Lung (tissue), 17 donors: ENCODE measurements at places on chromosomes 7 and 10. TPM values are rescaled to one million over a fixed set of nuclear protein-coding genes. Genes with fewer than 3 reads are reported as not detected.

DNA sequence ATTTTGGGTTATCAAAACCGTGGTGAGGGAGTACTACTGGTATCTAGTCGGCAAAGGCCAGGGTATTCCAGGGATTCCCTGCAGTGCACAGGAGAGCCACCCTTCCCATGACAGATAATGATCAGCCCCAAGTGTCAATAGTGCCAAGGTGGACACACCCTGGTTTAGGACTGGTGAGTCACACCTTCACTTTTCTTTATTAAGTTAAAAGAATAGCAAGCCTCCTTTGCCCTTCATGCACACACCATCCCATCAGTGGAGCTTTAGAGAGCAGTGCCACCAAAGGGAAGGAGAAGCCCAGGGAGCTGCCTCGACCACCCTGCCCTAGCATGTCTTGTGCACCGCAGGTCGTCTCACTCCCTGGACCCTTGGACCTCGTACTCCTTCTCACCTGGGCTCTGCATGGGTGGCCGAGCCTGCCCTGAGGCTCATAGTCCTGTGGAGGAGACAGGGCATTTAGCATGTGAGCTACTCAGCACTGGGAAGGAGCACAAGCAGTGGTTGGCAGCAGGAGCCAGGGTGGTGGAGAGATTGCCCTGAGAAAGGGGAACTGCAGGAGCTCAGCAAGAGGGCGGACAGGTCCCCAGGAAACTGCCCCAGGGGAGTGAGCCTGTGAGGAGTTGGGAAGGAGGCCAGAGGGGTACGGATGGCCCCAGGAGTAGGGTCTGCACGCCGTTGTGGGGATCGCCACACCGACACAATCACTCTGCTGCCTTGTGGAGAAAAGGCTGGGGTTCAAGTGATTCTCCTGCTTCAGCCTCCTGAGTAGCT lies 17.4 kb downstream of the UBE2D4 start:
- no peaks in the 10 kb centered on the region for H3K27me3 ChIP-seq
- H3K4me1 ChIP-seq, result peaks cover 7% of the 10 kb centered on the region
- no peak overlapping the region for H3K27ac ChIP-seq
- no peak for DNase-seq
- peaks cover 17% of the 10 kb centered on the region for H3K36me3 ChIP-seq

DNA sequence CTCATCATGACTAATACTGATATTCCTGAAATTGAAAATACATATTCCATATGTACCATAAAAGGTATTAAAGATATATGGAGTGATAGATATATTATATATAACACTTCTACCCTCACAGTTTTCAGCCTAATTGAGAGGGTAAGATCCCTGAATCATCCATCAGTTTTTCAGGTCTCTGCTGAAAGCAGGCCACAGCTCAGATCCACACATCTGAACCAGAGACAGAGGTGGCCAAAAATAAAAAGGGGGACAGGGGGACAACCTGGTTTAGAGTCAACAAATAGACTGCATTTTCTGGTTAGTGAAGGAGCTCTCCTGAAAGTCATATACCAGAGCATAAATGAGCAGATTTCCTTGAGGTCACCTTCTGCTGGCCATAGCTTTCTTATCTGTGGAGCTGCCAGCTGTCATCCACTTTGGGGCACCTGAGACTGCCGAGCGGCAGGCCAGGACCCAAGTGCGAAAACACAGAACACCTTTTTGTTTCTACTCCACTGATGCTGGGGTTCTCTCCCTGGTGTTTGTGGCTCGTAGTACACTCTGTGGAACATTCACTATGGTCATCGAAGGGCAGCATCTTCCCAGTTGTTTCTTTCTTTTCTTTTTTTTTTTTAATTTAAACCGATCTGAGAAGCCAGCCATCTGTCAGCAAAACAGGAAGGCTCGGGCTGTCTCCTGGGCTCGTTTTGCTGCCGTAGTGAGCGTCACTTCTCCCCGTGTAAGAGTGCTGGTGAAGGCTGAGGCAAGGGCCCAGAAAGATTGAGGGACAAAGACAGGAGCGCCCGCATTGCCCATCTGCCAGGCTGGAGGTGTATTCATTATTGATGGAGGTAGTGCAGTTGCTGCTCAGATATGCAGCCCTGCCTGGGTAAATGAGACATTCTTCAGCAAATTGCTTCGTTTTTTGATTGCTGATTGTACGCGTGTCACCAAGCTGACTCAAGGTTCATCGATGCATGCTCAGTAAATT lies 13.5 kb downstream of the IKZF1 start:
- no peaks in the 10 kb centered on the region for H3K4me1 ChIP-seq
- no peak for DNase-seq
- H3K36me3 ChIP-seq, result no peaks in the 10 kb centered on the region
- H3K27me3 ChIP-seq, result no peaks in the 10 kb centered on the region

Gene SORBS1
- 68.5 TPM for total RNA-seq

DNA sequence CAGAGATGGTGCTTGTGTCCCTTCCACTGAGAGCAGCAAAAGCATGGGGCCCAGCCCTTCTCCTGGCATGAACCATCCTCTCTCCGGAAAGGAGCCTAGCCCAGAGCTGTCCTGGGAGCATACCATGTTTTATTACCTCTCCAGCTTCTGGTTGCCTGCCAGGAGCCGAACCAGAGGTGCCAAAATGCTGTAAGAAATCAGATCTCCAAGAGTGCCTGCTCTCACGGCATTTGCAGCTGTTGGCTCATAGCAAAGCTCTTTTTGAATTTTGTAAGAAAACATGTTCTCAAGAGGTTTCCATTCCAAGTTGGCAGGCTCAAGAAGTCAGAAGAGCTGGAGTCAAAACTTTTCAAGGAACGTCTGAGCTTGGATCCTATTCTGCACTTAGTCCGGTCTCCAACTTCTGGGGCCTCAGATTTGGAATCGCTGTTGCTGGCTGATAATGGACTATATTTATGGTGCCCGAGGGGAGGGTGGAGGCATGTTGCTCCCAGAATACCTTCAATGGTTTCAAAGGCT lies 211.7 kb upstream of the MKI67 start:
- H3K27me3 ChIP-seq, result no peaks in the 10 kb centered on the region
- H3K36me3 ChIP-seq, result no peaks in the 10 kb centered on the region
- DNase-seq, result no peak
- H3K4me1 ChIP-seq, result no peaks in the 10 kb centered on the region
- H3K27ac ChIP-seq, result no peak overlapping the region

DNA sequence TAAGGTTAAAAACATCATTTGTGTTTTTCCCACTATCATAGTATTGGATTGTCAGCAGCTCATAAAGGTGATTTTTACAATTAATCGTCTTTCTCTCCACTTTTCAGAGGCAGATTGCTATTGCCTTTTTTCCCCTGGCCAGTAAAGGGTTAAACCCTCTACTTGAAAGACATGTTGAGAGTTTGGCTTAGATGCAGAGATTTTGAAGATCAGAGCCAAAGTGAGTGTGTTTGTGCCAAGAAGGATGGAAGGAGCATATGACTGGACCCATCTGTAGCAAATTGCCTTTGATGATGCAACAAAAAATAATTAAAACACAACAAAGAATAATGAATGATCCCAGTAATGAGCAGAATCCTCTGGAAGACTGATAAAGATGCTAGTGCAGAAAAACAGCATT lies 373.1 kb downstream of the MALRD1 start:
- H3K27ac ChIP-seq, result no peak overlapping the region
- no peak overlapping the region for H3K4me3 ChIP-seq
- DNase-seq, result peak; percentile 97
- H3K4me1 ChIP-seq, result peaks cover 62% of the 10 kb centered on the region
- no peaks in the 10 kb centered on the region for H3K36me3 ChIP-seq

DNA sequence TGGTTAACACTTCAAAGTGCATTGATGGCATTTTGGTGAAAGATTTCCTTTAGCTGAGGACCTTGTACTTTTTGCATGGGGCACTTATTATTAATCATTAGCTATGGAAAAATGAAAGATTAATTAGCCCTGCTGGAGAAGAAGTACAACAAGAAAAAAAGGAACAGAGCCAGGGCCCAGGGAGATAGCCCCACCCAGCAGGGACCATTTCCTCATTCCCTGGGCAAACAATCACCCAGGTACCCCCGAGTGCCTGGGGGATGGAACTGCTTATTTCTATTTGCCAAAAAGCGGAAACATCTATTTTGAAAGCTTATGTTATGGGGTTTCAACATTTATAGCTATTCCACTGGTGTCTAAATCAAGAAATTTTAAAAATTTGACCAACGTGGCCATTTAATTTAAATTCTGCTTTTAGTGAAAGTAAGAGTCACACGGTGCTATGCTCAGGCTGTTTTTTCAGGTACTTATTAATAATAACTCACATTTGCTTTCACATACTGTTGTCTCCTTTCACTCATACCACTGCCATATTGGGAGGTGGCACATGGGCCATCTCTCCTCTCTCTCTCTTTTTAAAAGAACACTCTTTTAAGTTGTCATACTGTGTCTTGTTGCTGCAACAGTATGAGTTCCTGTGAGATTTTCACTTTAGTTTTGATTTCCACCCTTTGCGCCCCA lies 143.6 kb upstream of the KIF5B start:
- no peaks in the 10 kb centered on the region for H3K36me3 ChIP-seq
- no peaks in the 10 kb centered on the region for H3K27me3 ChIP-seq
- no peak for DNase-seq
- no peaks in the 10 kb centered on the region for H3K4me1 ChIP-seq
- no peak overlapping the region for H3K4me3 ChIP-seq
- H3K27ac ChIP-seq, result no peak overlapping the region

DNA sequence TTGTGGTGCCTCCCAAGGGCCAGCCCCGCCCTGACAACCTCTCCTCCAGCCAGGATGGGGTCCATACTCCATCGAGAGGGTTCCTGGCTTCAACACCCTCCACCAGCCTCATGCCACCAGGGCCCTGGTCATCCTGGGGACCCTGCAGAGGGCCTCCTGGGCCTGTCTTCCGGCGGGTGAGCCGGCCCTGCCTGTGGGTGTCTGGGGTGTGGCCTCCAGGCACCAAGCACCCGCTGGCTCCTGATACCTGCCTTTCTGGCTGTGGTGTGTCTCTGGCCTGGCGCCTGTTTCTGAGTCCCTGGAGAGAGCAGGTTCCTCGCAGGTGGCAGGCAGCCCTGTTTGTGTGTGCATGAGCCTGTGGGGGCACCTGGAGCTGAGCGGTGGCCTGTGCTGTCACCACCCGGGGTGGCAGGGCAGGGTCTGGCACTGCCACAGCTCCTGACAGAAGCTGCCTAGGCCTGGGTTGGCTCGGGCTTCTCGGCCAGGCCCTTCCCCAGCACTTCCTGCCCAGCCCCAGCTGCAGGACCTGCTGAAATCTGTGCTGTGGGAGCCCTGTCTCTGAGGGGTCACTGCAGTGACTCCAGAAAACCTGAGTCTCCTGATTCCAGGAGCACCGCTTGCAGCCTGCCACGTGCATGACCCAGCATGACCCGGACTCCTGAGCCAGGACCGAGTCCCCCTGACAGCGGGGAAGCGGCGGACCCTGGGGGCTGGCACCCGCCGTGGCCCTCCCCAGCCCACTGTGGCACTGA lies 18.4 kb downstream of the ADAM8 start:
- H3K4me3 ChIP-seq, result no peak overlapping the region
- peaks cover 3% of the 10 kb centered on the region for H3K27me3 ChIP-seq
- H3K27ac ChIP-seq, result peak overlapping the region; percentile 90
